Memory B cell (primary cell): ENCODE measurements at places on chromosomes 1 and 21.

DNA sequence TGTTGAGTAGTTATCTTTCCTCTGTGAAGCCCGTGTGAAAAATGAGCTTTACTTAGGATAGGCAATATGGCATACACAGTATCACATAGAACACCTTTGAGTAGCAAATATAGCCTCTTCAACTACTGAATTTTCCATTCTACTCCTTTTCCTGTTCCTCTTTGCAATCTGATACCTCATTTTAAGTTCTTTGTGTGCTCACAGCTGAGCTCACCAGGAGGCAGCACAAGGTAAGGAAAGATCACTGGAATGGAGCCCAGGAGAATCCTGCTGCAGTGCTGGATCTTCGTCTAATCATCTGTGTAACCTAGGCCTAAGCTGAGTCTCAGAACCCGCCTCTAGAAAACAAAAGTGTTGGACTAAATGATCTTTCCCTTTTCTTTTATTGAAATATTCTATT lies 171.0 kb downstream of the LRRC40 start:
- no peak for DNase-seq

GRCh38 chr1:43844114-43844513 lies 89.5 kb upstream of the ARTN start:
- DNase-seq, result no peak

- no peak for DNase-seq
Observed at GRCh38 chr1:244779410-244779809, 56.0 kb upstream of the COX20 start.

DNA sequence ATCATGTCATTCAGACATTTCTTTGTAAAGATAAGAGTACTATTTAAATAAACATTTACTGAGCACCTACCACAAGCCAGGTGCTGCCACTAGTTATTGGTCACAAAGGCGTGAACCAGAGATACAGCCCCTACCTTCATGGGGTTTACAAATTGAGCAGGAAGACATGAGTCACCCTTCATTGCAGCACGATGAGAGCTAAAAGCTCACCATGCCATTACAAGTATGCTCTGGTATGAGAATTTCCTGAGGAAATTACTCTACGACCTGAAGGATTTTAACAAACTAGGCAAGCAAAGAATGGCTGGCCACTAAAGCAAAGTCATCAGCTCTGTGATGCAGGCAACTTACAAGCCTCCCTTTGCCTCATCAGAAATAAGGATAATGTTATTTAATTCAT lies 346.8 kb downstream of the BRINP2 start:
- no peak for DNase-seq

DNA sequence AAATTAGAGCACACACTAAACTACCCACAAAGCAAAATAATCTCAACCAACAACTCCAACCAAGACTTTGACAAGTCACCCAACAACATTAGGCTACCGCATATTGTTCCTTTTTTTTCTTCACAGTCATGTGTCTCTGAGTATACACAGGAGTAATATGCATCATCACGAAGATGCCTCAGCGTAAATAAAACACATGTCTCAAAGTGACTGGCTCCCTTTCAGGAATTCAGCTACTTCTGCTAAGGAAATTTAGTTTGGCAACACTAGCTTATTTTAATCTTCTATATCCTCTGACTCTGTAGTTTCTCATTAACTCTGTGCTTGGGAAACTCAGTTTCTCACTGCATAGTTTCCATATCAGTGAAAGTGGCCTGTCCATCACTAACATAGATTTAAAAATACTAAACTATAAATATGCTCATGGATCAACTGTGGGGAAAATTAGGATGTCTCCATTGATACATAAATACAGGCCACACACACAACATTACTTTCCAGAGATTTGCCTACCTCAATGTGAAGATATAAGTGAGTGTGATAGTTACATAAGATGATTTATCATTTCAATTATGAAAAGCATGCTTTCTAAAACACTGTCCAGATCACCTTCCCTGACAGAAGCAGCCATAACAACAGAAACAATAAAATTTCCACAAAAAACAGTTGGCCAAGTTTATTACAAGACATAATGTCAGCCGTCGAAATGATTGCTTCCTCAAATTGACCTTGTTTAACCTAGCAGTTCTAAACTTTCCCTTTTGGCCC lies 113.2 kb downstream of the PTGER3 start:
- DNase-seq, result no peak

DNA sequence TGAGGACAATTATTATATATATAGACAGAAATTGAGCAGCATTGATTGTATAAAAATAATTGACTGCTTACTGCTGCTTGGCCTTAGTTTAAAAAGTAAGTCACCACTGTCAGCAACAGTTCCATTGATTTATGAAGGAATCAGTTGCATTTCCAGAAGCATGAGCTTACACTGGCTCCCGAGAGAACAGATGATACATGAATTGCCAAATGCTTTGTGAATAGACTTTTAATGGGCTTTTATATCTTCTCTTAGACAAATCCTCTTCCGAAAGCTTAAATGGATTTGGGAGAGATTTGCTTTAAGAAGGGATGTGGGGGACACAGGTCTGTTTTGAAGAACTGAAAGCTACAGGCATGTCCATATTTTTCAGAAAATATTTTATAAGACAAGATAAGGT lies 7.5 kb downstream of the FHAD1 start:
- DNase-seq, result no peak

DNA sequence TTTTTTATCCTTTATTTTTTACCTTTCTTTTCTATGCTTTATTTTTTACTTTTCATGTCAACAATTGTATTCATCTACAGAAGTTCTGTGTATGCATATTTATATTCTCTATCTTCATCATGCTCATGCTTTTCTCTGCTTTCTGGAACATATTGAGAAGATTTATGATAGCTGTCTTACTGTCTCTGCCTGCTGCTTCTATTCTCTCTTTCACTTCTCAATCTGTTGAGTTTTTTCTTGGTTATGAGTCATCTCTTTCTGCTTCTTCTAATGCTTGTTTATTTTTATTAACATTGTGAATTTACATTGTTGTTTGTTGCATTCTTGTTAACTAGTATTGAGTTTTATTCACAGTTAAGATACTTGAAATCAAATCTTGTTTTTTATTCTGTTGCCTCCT lies 22.6 kb downstream of the F5 start:
- no peak for DNase-seq

GRCh38 chr1:88291611-88292354 lies 392.3 kb upstream of the PKN2 start:
- DNase-seq, result no peak

GRCh38 chr1:93577536-93578432 lies 103.9 kb downstream of the BCAR3 start:
- no peak for DNase-seq

GRCh38 chr1:219699870-219700269 lies 87.0 kb upstream of the ZC3H11B start:
- DNase-seq, result no peak

DNA sequence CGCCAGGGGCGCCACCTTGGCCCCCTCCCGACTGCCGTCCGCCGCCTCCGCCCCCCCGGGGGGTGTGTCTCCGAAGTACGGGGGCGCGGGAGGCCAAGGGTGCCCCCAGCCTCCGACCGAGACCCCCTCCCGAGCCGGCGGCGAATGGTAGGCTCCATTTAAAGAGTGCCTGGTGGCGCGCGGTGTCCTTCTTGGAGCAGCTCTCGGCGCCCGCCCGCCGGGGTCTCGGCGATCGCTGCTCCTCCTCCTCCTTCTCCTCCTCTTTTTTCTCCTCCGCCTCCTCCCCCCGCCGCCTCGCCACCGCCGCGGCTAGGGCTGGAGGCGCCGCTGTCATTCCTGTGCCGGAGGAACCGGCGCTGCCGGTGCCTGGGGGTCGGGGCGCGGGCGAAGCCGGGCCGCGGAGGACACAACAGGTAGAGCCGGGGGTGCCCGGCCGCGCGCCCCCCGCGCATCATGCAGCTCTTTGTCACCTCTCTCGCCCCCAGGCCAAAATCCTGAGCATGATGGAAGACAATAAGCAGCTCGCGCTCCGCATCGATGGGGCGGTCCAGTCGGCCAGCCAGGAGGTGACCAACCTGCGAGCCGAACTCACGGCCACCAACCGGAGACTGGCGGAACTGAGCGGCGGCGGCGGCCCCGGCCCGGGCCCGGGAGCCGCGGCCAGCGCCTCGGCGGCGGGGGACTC lies at the start of gene KAZN:
Gene KAZN, plus strand, starts transcription at position 188 of the 685 bp plus-strand sequence.
- DNase-seq, result no peak

- DNase-seq, result no peak
Observed at GRCh38 chr1:51644533-51645197, 27.8 kb downstream of the OSBPL9 start.

- DNase-seq, result no peak
Observed at GRCh38 chr1:225655509-225656258, 2.8 kb upstream of the ENAH start.

- no peak for DNase-seq
Observed at GRCh38 chr1:228149406-228150119, at the start of gene GJC2. GJC2 (plus strand) TSS chr1:228149930; CDS start chr1:228157759, 7,829 bp downstream.

GRCh38 chr1:119204197-119204960 lies 63.9 kb upstream of the WARS2 start:
- no peak for DNase-seq

DNA sequence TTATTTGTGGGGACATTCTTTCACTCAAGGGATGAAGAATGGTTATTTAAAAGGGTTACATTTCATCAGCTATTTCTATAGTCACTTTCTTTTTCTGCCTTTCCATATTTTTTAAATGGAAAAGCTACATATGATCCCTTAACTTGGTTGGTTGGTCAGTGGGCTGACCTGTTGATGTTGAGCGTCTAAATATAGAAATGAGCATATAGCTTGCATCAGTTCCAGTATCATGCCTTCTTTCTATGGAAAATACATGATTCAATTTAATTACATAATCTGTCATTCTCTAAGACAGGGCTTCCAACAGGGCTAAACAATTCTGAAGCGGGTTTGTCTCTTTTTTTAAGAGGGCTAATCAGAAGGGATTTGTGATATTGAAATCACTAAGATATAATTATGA lies 40.6 kb downstream of the TYW3 start:
- DNase-seq, result no peak

DNA sequence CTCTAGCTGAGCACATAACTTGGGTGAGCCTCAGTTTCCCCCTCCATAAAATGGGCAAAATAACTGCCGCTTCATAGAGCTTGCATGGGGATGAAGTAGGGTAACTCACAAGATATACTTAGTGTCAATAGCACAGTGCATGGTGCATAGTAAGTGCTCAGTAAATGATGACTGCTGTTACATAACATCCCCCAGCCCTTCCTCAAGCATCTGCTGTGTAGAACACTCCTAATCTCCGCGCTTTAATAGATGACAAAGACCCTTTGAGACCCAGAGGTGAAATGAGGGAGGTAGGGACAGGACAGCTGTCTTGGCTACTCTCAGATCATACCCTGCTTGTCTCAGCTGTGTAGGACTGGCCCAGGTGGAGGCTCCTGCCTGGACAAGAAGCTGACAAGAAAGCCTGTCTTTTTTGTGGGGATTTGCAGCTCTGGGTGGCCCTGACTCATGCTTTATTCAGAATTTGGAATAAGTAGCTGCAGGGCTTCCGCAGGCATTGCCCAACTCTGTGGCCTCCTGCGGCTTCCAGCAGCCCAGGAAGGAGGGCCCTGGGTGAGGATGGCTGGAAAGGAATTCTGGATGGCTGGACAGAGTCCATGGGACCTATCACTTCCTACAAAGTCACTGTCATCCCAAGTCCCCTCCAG lies 20.7 kb upstream of the PADI4 start:
- DNase-seq, result no peak

DNA sequence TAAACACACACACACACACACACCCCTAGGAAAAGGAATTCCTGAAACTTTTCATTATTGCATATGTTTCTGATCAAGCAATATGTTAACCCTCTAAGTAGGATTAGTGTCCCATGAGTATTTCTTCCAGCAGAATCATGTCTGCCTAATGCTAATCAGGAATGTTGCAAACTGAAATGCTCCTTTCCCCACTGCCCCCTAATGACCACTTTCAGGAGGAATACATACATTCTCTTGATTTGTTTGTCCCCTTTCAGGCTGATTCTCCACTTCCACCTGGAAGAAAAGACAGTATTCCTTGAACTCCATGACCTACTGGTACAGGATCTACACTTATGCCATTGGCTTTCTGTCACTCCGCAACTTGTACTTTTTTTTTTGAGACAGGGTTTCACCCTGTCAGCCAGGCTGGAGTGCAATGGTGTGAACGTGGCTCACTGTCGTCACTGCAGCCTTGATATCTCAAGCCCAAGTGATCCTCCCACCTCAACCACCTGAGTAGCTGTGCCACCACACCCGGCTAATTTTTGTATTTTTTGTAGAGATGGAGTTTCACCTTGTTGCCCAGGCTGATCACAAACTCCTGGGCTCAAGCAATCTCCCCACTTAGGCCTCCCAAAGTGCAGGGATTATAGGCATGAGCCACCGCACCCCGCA lies 56.7 kb downstream of the LRIG2 start:
- no peak for DNase-seq
